SJSA1 (cell line): ENCODE measurements at places on chromosomes 4 and X. TPM values are rescaled to one million over a fixed set of nuclear protein-coding genes. Genes with fewer than 3 reads are reported as not detected.

The CYLC1 gene
- not detected in 2 replicates for total RNA-seq

The CLDN2 gene
- total RNA-seq = 0.11 TPM in 1 of 2 replicates, not detected in the other

- DNase-seq = no peak
These were observed 141.1 kb upstream of the NDST3 start for GRCh38 chr4:117893207-117893606.

DNA sequence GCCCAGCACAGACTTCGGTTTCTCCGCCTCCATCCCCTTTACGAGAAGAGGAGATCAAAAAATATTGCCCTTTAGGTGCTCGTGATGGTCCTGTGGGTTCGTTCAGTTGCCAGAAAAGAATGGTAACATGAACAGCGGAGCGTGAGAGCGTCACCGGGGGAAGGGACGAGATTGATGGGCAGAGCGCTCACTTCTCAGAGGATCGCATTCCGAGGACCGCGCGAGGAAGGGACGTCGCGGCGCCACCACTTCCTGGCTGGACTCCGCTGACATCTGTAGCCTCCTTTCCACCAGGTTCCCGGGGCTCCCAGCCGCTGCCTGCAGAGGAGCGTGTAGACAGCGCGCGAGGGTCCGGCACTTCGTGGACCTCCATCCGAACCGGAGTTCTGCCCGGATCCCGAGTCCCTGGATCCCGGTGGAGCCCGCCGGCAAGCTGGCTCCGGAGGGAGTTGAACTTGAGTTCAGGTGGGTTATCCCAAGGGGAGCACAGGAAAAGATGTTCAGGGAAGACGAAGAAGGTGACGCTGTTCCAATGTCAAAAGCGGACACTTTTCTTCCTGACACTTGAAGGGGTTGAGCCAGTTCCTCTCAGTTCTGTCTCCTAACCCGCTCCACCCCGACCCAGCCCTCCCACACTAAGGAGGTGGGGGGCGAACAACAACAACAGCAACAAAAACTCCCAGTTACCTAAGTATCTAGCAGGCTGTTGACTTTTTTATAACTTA is 484 bp downstream of the GALNTL6 start:
- no peak for DNase-seq

DNA sequence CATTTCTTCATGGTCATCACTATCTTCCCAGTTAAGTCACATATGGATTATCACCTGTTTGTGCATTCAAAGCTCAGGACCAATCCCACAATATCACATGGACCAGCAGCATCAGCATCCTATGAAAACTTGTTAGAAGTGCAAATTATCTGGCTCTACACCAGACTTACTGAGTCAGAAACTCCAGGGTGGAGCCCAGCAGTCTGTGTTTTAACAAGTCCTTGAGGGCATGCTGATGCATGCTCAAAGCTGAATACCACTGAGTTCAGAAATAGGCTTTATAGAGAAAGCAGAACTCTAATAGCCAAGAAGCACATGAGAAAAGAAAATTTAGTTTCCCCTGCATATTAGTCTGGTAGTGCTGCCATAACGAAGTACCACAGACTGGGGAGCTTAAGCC is 62.4 kb upstream of the GABRQ start:
- no peak for DNase-seq

The IGSF1 gene
- total RNA-seq = not detected in 2 replicates

DNA sequence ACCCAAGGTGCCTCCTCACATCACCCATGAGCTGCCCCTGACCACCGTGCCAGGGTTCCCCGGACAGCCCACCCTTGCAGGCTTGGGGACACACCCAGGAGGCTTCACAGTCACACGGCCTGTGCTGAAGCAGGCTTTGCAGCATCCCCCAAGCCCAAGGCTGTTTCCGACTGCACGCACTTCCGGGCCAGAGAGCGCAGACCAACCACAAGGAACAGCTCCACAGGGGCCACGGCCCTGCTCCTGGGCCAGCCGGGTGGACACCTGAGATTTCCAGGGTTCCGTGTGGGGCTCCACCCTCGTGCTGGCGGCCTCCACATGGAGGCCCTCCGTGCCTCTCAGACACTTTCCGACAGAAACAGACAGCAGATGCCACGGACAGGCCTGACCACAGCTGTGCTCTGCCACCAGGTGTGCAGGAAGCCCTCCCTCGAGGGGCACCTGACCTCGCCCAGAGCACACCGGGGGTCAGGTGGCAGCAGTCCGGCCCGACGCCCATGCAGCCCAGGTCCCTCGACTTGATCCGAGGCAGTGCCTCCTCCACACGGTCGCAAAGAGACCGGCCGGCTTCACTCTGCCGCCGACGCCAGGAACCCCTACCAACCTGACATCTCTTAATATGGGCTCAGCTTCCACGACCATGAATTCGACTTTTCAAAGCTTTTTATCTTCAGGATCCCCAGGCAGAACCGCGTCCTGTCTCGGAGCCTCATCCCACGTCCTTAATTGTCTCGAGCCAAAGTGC is 8.0 kb downstream of the CTBP1 start:
- DNase-seq = no peak

GRCh38 chrX:72641611-72642010 is 69.0 kb upstream of the HDAC8 start:
- no peak for DNase-seq

DNA sequence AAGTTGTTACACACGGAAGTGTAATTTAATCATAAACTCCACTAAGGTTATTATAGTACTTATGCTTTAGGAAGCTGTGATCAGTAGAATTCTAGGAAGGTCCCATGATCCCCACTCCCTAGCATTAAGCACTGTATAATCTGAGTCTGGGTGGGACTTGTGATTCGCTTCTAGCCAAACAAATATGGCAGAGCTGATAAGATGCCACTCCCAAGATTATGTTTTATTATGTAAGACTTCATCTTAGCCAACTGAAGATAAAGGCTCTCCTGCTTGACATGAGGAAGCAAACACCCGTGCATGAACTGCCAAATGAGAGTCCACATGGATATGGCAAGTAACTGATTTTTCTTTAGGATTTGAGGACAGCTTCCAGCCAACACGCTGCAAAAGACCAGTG is 186.4 kb upstream of the NDST3 start:
- DNase-seq = no peak

- no peak for DNase-seq
These were observed 72.8 kb upstream of the ARSJ start for GRCh38 chr4:114052227-114052626.

The WAS gene
- not detected in 2 replicates for total RNA-seq

The CTAG2 gene
- not detected in 2 replicates for total RNA-seq

The TRIM2 gene
- 11.7 and 22.4 TPM in 2 replicates for total RNA-seq
